Activated CD4-positive, alpha-beta T cell treated with anti-CD3 and anti-CD28 coated beads, Interleukin-2, amount 50 U/mL, for 24 hours (primary cell): ENCODE measurements at places on chromosomes 13 and 19.

DNA sequence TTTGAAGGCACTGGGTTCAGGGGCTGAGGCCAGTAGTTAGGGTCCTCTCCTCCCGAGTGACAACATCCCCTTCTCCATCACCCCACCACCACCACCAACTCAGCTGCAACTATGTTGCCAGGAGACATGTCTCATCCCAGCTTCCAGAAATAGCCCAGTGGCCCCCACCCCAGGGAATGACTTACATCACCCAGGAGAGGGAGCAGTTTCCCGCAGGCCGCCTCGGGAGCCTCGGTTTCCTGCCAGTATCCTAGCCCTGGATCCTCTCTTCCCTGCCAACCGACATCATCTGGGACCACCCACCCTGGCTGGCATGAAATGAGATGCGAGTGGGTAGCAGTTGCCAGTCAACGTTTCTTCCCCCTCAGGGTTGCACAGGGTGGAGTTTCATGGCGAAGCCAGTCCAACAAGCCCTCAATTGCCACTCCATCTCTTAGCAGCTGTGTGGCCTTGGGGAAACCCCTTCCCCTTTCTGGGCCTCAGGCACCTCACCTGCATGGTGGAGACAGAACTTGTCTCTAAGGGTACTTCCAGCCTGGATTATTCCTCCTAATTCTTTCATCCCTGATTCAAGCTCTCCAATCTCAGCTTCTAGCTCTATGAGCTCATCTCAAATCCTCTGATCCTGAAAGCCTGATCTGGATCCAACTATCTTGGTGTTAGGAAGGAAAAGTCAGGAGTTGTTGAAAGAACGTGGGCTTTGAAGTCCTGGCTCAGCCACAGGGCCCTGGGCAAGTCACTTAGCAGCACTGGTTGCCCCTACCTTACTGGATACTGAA lies 3.9 kb upstream of the GSK3A start:
- no peak for DNase-seq

- no peak for DNase-seq
Measured at GRCh38 chr13:28864544-28864943, 44.4 kb downstream of the MTUS2 start.

DNA sequence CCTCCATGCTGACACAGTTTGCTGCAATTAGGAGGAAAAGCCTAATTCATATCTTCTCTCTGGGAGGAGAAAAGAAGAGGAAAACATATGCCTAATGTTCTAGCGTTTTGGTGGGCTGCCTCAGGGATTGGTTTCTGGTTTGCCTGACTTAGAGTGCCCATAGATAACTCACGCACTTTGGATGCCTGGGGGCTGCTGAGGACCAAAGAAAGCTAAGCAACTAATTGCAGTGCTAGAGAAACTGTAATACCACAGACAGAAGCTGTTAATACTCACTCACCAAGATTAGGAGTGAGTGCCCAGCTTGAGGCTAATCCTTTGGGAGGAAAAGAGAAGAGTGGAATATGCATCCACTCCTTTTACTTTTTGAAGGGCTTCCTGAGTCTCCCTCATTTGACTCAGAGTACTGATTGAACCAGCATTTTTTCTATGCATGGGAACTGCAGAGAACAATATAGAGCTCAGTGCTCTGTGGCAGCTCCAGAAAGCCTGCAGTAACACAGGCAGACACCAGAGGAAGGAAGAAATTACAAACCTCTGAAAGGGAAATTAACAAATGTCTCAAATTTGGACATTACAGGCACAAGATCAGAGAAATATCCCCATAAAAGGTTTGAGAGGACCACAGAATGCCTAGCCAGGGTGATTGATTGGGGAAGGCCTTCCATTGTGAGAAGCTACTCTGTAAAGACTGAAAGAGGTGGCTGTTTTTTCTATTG lies 666.4 kb downstream of the OLFM4 start:
- no peak for DNase-seq

DNA sequence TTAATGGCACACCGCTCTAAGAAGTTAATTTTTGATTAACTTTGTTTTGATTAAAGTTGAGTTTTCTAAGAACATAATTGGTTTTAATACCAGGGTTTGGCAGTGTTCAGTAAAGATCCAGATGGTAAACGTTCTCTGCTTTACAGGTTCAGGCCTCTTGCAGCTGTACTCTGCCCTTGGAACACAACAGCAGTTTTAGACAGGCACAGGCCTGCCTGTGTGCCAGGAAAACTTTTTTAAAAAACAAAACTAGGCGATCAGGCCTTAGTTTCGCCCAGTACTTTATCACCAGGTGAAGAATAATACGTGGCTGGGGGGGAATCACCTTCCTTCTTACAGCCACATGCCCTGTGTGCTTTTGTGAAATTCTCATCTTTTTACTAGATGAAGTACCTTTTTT lies 38.0 kb upstream of the TEX29 start:
- DNase-seq: no peak

DNA sequence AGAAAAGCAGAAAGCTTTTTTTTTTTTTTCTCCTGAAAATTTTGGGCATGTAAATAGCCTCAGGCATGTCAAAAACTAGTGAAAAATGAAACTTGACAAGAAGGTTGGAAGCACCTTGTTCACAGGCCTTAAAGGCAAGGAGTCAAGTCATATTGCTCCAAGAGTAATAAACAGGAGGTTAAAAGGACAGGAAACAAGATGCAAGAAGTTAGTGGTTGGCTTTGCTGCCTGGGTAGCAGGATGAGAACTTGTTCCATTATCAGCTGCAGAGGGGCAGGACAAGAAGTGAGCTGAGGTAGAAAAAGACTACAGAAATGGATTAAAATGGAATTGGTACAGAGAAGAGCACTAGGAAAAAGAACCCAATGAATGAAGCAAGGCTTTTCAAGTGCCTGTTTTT lies 242.6 kb downstream of the DCT start:
- peak; percentile 7 for DNase-seq

DNA sequence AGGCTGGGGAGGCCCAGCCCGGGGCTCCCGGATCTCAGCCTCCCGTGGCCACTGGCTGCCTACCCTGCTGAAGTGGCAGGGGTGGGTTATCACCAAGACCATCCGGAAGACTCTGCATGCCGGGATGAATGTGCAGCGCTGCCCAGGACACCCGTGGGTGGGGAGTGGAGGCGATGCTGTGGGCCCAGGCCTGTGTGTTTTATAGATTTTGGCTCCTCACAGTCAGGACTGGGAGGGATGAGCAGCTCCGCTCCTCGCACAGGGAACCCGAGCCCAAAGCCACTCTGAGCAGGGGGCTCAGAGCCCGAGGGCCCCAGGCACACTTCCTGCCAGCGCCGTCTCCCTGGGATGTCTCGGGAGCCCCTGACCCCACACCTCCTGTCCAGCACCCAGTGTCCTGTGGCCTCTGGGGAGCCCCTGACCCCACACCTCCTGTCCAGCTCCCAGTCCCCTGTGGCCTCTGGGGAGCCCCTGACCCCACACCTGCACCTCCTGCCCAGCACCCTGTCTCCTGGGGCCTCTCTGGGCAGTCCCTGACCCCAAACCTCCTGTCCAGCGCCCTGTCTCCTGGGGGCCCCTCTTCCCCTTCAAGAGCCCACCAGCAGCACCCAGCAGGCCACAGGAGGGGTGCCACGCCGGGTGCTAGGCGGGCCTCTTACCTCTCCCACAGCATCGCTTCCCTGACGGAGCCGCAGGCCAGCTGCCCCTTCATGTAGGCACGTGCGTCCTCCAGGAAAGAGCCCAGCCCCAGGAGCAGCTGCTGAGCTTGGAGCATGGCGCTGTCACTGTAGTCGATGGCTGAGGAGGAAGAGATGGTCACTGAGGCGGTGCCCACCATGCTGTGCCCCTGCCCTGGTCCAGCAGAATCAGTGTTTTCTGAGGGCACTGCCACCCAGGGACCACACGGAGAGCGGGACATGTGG lies 31.4 kb downstream of the NAXD start:
- DNase-seq: no peak

GRCh38 chr13:19158006-19158405 lies 23.6 kb downstream of the TUBA3C start:
- no peak for DNase-seq

GRCh38 chr13:107450931-107451330 lies 764.4 kb downstream of the LIG4 start:
- no peak for DNase-seq

DNA sequence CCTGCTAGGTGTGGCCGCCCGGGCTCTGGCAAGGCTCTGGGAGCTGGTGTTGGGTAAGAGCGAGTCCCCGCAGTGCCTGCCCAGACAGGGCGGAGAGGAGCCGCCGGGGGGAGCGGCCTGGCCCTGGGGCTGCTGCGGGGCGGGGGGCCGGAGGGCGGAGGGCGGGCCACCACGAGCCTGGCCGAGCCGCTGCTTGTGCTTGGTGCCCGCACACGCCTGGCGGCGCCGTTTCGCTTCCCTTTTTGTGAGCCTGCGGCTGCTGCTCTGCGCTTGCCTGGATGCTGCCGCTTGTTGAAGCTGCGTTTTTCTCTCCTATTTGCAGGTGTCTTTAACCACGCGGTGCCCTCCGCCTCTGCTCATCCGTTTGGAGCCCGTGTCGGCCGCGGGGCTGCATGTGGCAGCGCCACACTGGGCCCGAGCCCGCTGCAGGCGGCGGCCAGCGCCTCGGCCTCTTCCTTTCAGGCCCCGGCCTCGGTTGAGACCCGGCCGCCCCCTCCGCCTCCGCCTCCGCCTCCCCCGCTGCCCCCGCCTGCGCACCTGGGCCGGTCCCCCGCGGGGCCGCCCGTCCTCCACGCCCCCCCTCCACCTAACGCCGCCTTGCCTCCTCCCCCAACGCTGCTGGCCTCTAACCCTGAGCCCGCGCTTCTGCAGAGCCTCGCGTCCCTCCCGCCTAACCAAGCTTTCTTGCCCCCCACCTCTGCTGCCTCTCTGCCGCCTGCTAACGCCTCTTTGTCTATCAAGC lies 8.5 kb downstream of the PLEKHJ1 start:
- DNase-seq: no peak

- DNase-seq: no peak
Measured at GRCh38 chr19:19742773-19743172, 9.9 kb upstream of the ZNF14 start.

DNA sequence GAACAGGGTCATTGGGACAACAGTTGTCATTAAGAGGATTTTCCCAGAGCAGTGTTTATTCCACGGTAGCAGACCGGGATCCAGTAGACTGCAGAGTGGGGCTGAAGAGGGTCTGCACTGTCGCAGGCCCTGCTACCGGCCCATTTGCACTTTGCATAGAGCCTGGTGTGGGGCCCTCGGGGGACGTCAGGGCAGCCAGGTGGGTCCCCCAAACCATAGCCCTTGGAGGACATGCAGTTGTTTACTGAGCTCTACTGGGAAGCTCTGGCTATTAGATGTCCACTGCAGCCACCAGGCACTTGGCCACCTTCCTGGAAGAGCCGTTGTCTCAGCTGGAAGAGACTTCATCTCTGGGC lies 45.8 kb downstream of the SLC7A9 start:
- DNase-seq: no peak

- no peak for DNase-seq
Measured at GRCh38 chr13:110323172-110323891, 16.2 kb downstream of the COL4A2 start.

- peak; percentile 39 for DNase-seq
Measured at GRCh38 chr19:47272448-47273312, 2.0 kb upstream of the INAFM1 start.
